Smooth muscle cell of trachea (primary cell): ENCODE measurements at places on chromosomes 1 and 21. TPM values are rescaled to one million over a fixed set of nuclear protein-coding genes. Genes with fewer than 3 reads are reported as not detected.

The IL24 gene
- total RNA-seq = under 0.01 TPM in 1 of 2 replicates, not detected in the other

The BSND gene
- not detected in 2 replicates for total RNA-seq

The MSTO1 gene
- 23.7 and 25.5 TPM in 2 replicates for total RNA-seq

The OR10J1 gene
- total RNA-seq = not detected in 2 replicates

The CATSPERE gene
- total RNA-seq = 0.44 and 0.99 TPM in 2 replicates

The RHOU gene
- 0.73 and 0.99 TPM in 2 replicates for total RNA-seq

The CD160 gene
- not detected in 2 replicates for total RNA-seq

The ANGPTL1 gene
- total RNA-seq = 1.8 and 8.1 TPM in 2 replicates

The ADORA1 gene
- 2.0 and 16.0 TPM in 2 replicates for total RNA-seq

The ELAPOR1 gene
- total RNA-seq = 0.15 and 0.33 TPM in 2 replicates

The CD52 gene
- total RNA-seq = not detected in 2 replicates

The GNG12 gene
- 143 and 166 TPM in 2 replicates for total RNA-seq

The ACBD6 gene
- 56.4 and 72.6 TPM in 2 replicates for total RNA-seq

The ERICH3 gene
- total RNA-seq = 0.15 TPM in 1 of 2 replicates, not detected in the other

The G0S2 gene
- 17.6 and 20.8 TPM in 2 replicates for total RNA-seq

The BLACAT1 gene
- under 0.01 TPM in 1 of 2 replicates, not detected in the other for total RNA-seq

The TAS1R1 gene
- total RNA-seq = under 0.01 TPM in 1 of 2 replicates, not detected in the other

The NES gene
- total RNA-seq = 58.2 and 110 TPM in 2 replicates

The SPRR1B gene
- not detected in 2 replicates for total RNA-seq

The LUZP1 gene
- total RNA-seq = 16.1 and 19.2 TPM in 2 replicates

The C1QB gene
- not detected in 2 replicates for total RNA-seq

The LRRC38 gene
- total RNA-seq = not detected in 2 replicates

The KIAA0040 gene
- under 0.01 and 0.17 TPM in 2 replicates for total RNA-seq

The NR1I3 gene
- total RNA-seq = not detected in 2 replicates

The CYP4A22 gene
- total RNA-seq = not detected in 2 replicates

The PLEKHG5 gene
- 4.4 and 10.3 TPM in 2 replicates for total RNA-seq

The ABCA4 gene
- total RNA-seq = 0.17 TPM in 1 of 2 replicates, not detected in the other

The PAQR6 gene
- total RNA-seq = 0.29 and 0.66 TPM in 2 replicates

The POU3F1 gene
- under 0.01 and 0.17 TPM in 2 replicates for total RNA-seq

The LHX8 gene
- total RNA-seq = under 0.01 TPM in 1 of 2 replicates, not detected in the other

The LRRC53 gene
- not detected in 2 replicates for total RNA-seq

The ZBTB8B gene
- not detected in 2 replicates for total RNA-seq

The SELP gene
- total RNA-seq = not detected in 2 replicates

The PPFIA4 gene
- 5.5 and 20.0 TPM in 2 replicates for total RNA-seq

The SLFNL1 gene
- 0.66 and 0.73 TPM in 2 replicates for total RNA-seq

The NMNAT2 gene
- under 0.01 and 0.83 TPM in 2 replicates for total RNA-seq

The MROH9 gene
- total RNA-seq = under 0.01 TPM in 1 of 2 replicates, not detected in the other

The SH2D2A gene
- total RNA-seq = not detected in 2 replicates

The PTGS2 gene
- 4.8 and 5.0 TPM in 2 replicates for total RNA-seq

The GPR61 gene
- total RNA-seq = under 0.01 TPM in 1 of 2 replicates, not detected in the other

The PDZK1 gene
- 1.3 TPM in 1 of 2 replicates, not detected in the other for total RNA-seq

The CDK18 gene
- 1.3 TPM in 1 of 2 replicates, not detected in the other for total RNA-seq

The CELA2A gene
- total RNA-seq = not detected in 2 replicates

The PROK1 gene
- not detected in 2 replicates for total RNA-seq

The AKR1A1 gene
- 102 and 133 TPM in 2 replicates for total RNA-seq

The UQCRHL gene
- 1.2 and 2.0 TPM in 2 replicates for total RNA-seq
